GM03348 (cell line): ENCODE measurements at places on chromosomes 2 and 18.

GRCh38 chr18:74456017-74456348 lies 1.1 kb downstream of the DIPK1C start:
- DNase-seq: no peak

GRCh38 chr2:33478968-33479731 lies 2.7 kb downstream of the RASGRP3 start:
- DNase-seq: no peak

DNA sequence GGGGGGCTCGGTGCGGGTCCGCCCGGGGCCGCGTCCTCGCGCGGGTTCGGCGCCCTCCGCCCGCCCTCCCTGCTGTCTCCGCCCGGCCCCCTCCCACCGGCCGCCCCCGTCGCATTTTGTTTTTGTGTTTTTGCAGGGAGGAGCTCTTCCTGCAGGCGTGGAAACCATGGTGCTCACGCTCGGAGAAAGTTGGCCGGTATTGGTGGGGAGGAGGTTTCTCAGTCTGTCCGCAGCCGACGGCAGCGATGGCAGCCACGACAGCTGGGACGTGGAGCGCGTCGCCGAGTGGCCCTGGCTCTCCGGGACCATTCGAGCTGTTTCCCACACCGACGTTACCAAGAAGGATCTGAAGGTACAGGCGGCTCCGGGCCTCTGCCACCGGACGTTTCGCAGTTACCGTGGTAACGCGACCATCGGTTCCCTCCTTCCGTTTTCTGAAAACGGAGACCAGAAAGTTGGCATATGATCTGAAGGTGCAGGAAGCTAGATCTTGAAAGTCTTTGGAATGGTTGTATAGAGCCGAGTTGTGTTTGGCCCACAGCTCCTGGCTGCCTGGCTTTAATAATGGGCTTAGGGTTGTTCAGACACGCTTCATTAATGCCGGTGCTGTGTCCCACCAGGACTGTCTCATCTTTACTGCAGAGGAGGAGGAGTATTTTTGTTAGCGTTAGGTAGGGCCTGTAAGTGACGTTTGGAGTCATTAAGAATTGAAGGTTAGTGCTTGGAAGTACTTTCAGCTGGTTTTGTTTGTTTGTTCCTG lies 891 bp downstream of the KDM3A start:
- DNase-seq: peak; percentile 76

DNA sequence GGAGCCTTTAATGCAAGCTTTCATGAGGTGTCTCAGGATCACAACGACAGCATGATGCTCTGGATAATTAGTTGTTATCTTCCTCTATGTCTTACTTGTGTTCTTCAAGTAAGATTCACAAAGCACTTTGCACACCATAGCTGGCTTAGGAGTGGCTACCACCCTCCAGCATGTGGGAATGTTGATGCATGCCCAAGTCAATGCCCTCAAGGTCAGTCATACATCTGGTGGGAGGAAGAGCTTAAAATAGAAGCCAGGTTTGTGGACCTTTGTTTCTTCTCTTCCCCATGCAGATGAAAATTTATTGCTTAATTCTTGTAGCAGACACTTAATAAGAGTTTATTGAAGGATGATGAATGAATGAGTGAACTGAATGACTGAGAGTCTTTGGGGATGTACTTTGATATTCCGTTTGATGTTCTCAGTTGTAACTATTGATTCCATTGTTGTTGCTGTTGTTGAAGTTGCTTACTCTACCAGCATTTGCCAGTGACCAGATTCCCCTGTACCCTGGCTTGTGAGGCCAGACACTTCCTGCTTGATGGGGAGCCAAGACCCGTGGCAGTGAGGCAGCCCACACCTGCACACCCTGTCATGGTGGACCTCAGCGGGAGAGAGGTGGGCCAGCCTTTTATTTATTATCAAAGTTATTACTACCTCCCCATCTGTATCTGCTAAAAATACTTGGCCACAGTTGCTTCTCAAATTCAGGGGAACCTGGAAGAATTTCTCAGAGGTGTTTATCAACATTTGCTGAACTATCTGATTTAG lies 137.8 kb downstream of the LAMA3 start:
- no peak for DNase-seq

DNA sequence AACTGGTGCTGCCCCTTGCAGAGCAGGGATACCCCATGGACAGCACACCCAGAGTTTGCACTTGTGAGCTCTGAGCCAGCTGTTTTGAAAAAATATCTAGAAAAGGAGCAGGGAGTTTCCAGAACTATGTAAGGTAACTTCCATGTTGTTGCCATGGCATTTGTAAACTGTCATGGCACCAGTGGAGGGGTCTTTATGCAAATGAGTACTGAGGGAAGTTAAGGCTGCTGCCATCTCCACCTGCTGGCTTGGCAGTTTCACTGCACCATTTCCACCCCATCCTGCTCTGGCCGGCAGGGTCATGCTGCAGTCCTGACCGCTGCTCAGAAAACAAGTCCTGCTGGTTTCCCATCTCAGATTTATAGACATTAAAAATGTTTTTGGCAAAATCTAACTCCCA lies 52.3 kb upstream of the SNTG2 start:
- no peak for DNase-seq

DNA sequence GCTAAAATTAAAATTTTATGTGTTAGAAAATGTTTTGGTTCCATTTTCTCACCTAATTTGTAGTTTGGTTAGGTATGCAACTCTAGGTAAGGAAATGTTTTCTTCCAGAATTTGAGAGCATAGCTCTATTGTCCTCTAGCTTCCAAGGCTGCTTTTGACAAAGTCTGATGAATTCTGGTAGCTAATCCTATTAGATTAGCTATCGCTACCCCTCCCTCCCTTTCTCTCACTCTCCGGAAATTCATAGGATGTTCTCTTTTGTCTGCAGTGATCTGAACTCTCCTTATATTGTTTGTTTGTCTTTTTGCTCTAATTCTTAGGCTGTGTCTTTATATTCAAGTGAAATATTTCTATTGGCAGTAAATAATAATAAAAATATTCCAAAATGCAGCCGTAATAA lies 382.9 kb downstream of the DCC start:
- DNase-seq: no peak

- DNase-seq: peak; percentile 62
Observed at GRCh38 chr18:48719974-48720654, 181.3 kb downstream of the CTIF start.

- peak; percentile 16 for DNase-seq
Observed at GRCh38 chr18:2417861-2418610, 153.3 kb downstream of the METTL4 start.

- no peak for DNase-seq
Observed at GRCh38 chr2:133316557-133316956, 251.7 kb downstream of the NCKAP5 start.

GRCh38 chr2:133416736-133417135 lies 151.5 kb downstream of the NCKAP5 start:
- DNase-seq: peak; percentile 8

GRCh38 chr2:113986762-113987290 lies 96.9 kb downstream of the ACTR3 start:
- DNase-seq: no peak

DNA sequence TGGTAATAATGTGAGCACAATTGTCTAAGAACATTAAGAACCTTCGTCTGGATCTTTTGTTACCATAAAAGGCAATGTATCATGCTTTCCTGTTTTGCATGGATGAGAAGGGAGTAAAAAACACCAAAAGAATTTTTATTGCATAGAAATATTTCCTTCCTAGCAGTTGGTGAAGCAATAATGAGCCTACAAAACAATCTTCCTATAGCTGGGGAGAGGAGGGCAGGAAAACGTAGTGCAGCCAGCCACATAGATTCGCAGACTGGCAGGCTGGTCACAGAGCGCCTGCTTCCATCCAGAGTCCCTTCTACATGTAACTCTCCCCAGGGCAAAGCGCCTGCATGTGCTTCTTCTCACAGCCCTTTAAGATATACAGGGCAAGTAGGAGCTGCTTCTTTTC lies 190.4 kb downstream of the BABAM2 start:
- DNase-seq: peak; percentile 51

DNA sequence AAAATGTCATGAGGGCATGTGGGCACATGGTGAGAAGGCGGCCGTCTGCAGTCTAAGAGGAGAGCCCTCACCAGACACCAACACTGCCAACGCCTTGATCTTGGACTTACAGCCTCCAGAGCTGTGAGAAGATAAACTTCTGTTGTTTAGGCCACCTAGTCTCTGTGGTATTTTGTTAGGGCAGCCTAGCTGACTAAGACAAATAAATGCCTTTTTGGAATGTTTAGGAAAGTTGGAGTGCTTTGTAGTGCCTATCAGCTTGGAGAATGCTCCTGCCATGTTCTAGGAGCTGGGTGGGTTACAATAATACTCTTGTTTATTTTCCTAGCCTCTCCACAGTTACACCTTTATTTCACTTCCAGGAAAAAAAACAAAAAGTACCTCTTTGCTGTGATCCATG lies 92.0 kb downstream of the SPP2 start:
- no peak for DNase-seq

- no peak for DNase-seq
Observed at GRCh38 chr18:3066341-3067110, 53.6 kb upstream of the LPIN2 start.

GRCh38 chr2:238939074-238939473 lies 91.2 kb downstream of the TWIST2 start:
- peak; percentile 81 for DNase-seq

DNA sequence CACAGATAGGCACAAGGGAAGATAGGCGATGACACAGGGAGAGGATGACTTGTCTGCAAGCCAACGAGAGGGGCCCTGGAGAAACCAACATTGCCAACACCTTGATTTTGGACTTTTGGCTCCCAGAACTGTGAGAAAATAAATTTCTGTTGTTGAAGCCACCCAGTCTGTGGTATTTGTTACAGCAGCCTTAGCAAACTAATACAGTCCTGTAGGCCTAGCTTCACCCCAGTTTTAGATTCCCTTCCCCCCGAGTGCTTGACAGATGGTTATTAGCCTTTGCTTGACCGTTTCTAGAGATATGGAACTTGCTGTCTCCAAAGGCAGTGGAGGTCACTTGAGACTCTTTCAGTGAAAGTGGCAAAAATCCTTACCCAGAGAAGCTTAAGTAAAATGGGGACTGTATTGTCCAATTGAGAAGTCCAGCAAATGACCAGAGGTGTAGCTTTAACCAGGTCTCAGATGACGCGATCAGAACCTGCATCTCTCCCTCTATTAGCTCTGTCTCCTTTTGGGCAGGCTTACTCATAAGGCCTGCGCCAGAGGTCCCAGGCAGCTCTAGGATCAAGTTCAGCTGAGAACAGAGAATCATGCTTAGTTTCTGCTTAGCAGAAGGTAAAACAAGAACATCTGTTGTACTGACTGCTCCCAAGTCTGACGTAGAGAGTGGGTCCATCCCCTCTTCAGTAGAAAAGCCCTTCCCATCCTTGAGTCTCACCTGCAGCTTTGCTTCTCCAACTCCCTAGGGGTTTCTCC lies 50.4 kb downstream of the MFSD6 start:
- DNase-seq: no peak

- DNase-seq: peak; percentile 6
Observed at GRCh38 chr2:214265991-214266489, 144.8 kb upstream of the VWC2L start.

DNA sequence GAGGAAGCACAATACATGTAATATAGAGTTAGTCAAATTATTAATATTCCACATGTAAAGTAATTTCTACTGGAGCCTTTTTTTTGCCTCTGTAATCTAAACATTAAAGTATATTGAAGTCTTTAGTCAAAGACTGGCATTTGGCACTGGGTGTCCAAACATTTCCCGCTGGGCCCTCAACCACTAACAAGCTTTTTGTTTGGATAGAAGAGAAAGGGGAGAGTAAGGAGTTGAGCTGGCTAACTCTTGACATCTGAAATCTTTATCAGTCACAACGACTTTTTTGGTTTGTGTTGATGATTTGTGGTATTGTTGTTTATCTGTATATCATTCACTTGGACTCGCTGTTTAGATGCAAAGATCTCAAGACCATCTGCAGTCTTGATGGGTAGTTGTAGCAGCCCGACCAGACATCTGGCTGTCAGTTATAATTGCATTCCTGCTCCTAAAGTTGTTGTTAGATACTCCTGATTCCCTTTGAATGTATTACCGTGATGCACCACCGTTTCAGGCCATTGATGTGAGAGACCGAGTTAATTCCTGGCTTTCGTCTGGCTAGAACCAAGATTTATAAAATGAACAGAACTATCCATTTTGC lies 379.6 kb downstream of the MTX2 start:
- no peak for DNase-seq

DNA sequence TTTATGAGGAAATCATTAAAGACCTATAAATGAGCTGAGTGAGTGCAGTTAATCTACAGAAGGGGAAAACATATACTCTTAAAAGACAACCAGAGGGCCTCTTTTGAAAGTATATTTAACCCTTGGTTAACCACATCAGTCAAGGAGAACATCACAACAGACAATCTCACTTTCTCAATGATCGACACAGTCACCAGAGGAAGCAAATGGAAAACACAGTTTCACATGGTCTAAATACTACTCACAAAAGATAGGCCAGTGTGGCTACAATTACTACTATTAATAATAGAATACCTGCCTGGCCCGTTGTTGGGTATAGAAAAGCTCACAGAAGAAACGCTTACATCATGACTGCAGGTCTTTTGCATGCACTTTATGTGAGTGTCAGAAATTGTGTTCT lies 426.2 kb downstream of the NCKAP5 start:
- no peak for DNase-seq

DNA sequence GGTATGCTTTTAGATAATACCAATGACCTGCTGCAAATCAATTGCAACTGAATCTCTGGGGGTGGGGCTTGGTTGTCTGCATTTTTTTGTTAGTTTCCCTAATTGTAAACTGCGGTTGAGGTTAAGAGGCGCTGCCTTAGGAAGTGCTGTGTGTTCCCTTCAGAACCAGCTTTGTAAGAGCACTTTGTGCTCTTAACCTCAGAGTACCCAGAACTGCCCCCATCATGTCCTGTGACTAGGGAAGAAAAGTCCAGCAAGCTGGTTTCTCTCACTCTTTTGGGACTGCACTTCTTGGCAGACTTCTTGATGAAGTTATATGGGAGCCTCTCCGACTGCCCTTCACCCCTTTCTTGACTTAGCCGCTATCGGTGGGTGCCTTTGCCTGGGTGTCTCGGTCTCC lies 245.5 kb upstream of the CXCR4 start:
- no peak for DNase-seq

GRCh38 chr18:62531078-62531477 lies 8.3 kb downstream of the ZCCHC2 start:
- no peak for DNase-seq

DNA sequence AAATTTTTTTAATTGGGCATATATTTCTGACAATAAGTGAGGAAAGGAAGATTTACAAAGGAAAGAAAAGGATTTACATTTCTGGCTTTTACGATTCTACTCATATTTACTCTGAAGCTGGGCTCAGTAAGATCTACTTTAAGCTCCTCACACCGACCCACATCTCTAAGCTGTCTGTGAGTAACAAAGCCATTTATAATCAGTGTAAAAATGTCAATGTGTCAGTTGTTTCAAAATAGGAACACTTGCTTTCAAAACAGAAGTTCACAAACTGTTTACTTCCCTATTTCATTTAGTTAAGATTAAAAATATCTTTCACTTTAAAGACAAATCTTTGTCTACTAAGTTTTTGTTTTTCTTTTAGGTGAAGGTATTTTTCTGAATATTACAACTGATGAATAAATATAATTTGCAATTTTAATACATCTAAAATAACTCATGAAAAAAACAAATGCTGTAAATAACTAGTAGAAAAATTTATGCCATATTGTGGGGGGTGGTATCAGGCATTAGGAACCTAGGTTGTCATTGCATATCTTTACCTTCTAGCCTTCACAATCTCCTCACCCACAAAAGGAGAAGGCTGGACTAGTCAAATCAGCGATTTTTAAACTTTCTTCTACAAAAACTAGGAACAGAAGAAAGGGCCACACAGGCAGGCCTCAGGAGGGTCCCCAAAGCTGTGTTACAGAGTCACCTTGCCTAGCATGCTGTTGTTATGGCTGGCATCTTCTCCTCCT lies 64.5 kb downstream of the TMEM131 start:
- DNase-seq: no peak

- no peak for DNase-seq
Observed at GRCh38 chr18:71136487-71136886, 847.6 kb downstream of the SOCS6 start.
